ENCODE measurements at places on chromosomes 16 and 17.

GRCh38 chr16:11768849-11769248 lies 26.2 kb upstream of the TXNDC11 start:
- no peak for DNase-seq

DNA sequence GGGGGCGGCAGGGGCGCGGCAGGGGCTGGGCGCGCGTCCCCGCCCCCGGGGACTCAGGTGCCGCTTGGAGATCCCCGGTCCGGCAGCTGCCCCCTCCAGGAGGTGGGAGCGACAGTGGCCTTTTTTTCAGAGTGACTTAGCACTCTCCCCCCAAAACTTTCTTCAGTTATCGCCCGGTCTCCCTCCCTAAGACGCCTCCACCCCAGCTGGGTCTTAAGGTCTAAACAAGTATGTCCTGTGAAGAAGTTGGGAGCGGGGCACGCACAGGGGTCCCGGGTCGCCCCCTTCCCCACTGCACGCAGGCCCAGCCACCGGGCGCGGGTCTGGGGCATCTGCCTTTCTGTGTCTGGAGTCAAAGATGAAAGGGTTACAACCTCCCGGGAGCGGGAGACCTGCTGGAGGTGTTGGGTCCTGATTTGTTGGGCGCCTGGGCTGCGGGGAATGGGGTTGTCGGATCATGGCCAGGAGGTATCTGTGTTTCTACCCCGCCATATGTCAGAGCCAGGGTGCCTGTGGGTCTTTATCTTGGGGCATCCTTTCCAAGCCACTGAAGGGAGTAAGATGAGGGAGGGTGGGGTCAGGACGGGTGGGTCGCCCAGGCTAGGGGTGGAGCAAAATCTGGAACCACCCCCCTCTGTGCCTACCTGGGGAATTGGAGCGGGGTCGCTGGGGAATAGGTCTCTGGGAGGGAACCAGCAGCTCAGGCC lies 757 bp downstream of the FMNL1 start:
- DNase-seq: no peak

DNA sequence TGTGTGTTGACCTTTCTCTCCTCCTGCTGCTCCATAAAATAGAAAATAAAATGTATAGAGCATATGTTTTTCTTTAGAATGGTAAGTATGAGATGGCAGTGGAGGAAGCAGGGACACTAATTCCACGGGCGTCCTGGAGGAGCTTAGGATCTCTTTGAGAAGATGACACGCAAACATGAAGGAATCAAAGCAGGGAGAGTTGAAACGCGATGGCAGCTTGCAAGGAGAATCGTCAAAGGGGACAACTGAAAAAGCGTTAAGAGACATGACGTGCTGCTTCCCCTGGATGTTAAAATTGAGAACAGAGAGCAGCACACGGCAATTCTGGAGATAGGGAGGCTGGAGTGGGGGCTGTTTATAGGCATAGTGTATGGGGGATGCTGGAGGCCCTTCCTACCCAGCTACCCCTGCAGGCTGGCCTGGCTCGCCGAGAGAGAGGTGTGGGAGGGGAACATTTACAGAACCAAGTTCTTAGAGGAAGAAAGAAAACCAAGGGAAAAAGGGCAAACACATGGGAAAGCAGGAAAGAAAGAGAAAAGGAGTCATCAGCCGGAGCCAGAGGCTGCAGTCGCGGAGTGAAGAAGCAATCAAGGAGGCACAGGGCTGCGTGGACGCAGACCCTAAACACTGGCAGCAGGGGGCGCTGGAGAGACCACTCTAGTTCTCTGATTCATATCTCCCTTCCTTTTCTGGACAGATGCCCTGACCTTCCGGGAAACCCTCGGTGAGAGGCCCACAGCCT lies 55.8 kb downstream of the MYH13 start:
- DNase-seq: peak; percentile 3

DNA sequence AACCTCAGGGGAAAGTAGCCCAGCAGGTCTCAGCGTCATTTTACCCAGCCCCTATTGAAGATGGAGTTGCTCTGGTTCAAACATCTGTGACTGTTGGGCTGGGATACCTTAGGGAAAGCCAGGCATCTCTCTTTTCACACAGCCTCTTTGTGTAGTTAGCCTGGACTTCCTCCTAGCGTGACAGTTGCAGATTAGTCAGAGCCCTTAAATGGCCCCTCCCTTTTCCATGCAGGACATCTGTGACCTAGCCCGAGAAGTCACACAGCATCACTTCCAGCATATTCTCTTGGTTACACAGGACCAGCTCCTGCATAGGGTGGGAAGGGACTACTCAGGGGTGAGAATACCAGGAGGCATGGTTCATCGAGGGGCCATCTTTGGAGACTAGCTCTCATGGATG lies 375.0 kb upstream of the RBFOX1 start:
- no peak for DNase-seq

GRCh38 chr16:88372522-88372921 lies 10.2 kb upstream of the ZNF469 start:
- DNase-seq: no peak

- DNase-seq: no peak
These were observed 65.4 kb downstream of the MRC2 start for GRCh38 chr17:62692721-62693431.

- no peak for DNase-seq
These were observed 5.4 kb downstream of the GAS7 start for GRCh38 chr17:10192972-10193371.

- no peak for DNase-seq
These were observed 8.3 kb downstream of the CARD14 start for GRCh38 chr17:80177986-80178595.

GRCh38 chr16:75965504-75966374 lies 239.4 kb upstream of the CPHXL start:
- peak; percentile 11 for DNase-seq

GRCh38 chr17:59914274-59914854 lies 21.4 kb downstream of the RPS6KB1 start:
- DNase-seq: peak; percentile 37

- peak; percentile 28 for DNase-seq
These were observed 5.9 kb downstream of the CTF1 start for GRCh38 chr16:30902029-30902972.

GRCh38 chr17:68596411-68596945 lies 4.7 kb downstream of the FAM20A start:
- DNase-seq: no peak

- DNase-seq: peak; percentile 72
These were observed 6.5 kb downstream of the CPNE7 start for GRCh38 chr16:89581861-89582563.

- no peak for DNase-seq
These were observed 59.0 kb upstream of the MED9 start for GRCh38 chr17:17417718-17418181.

DNA sequence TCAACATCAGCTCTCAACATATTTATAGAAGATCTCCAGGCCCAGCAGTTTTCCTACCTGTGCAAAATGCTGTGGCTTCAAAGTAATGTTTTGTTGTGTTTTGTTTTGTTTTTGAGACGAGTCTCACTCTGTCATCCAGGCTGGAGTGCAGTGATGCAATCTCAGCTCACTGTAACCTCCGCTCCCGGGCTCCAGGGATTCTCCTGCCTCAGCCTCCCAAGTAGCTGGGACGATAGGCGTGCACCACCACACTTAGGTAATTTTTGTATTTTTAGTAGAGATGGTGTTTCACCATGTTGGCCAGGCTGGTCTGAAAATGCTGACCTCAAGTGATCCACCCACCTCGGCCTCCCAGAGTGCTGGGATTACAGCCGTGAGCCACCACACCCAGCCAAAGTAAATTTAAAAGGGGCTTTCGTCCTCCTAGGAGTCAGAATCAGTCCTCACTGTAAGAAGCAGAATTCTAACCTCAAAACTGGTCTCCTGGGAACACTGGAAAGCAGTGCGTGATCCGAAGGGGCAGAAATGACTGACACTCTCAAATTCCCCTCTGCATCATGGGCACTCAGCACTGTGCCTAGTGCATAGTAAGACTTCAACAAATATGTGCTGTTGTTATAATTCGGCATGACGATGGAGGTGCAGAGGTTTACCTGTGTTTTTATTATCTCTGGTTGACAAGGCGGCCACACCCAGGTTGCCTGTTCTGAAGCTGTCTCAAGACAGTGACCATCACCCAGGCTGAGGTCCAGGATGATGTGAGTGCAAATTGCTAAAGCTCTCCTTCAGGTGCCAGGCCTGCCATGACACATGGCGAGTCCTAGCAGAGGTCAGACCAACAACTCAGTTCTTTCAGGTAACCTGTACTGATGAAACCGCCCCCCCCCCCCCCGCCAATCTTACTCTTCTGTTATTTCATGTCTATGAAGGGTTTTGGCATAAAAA lies 59.8 kb downstream of the ADCY9 start:
- no peak for DNase-seq

DNA sequence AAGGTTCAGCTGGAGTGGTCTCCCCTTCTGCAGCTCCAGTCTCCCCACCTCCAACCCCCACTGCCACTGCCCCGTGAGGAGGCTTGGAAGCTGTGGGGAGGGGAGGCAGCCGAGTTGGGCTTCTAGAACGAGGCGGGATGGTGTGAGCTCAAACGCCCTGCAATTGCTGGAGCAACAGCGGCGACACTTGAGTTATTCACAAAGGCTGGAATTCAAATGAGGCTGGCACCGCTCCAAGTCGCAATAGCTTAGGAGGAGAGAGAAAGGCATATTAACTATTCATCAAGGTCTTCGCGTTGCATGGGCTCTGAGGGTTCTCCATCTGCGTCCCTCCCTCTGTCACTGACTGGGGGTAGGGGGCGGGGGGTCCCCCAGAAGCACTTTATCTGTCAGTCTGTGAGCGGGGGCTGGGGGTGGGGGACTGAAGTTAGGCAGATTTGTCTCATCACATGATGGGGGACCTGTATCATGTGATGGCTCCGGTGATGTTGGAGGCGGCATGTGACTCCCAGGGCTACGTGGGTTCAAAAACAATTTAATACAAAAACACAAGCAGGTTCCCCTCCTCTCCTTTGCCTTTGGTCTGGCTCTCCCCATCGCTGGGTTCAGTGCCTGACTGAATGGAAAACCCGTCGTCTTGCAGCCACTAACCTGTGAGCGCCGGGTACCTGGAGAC lies 70.5 kb downstream of the RBBP6 start:
- peak; percentile 50 for DNase-seq

- no peak for DNase-seq
These were observed 743.1 kb downstream of the KCNJ18 start for GRCh38 chr17:22435231-22435974.

DNA sequence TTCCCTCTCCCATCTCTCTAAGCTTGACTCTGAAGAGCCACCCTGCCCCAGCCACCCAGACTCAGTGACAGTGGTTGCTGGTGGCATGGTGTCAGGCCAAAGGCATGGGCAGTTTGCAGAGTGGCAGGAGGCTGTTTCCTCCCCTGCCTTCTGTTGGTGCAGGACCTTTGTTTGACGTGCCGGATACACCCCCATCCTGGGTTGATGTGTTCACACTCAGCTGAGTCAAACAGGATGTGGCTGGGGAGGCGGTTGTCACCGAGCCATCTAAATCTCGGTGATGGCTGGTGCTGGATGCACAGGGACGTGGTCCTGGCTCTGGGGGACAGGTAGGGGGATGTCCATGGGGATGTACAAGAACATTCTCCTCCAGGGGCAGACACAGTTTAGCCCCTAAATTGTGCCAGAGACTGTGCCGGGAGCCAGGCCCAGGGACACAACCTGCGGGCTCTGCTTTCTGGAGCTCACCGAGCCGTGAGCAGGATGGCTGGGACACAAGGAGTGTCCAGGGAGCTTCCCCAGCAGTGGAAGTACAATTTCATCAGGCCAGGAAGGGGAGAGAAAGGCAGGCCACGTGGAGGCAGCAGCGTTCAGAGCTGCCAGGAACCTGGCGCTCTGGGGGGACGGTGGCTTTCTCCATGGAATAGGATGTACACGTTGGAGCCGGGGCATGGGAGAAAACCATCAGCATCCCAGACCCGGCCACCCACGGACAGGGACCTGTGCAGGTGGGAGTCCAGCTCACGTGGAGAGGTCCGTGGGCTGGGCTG lies 264.2 kb downstream of the SEC14L1 start:
- peak; percentile 64 for DNase-seq

GRCh38 chr16:54326266-54326662 lies 39.7 kb upstream of the IRX3 start:
- peak; percentile 22 for DNase-seq

GRCh38 chr17:61209106-61209439 lies 190.6 kb upstream of the TBX2 start:
- no peak for DNase-seq

- no peak for DNase-seq
These were observed 425 bp downstream of the OR4D1 start for GRCh38 chr17:58148609-58149008.

GRCh38 chr17:77273397-77274085 lies 132.8 kb downstream of the SEC14L1 start:
- DNase-seq: no peak

All from astrocyte of the spinal cord (primary cell).